ENCODE measurements at places on chromosomes 16 and 17.

DNA sequence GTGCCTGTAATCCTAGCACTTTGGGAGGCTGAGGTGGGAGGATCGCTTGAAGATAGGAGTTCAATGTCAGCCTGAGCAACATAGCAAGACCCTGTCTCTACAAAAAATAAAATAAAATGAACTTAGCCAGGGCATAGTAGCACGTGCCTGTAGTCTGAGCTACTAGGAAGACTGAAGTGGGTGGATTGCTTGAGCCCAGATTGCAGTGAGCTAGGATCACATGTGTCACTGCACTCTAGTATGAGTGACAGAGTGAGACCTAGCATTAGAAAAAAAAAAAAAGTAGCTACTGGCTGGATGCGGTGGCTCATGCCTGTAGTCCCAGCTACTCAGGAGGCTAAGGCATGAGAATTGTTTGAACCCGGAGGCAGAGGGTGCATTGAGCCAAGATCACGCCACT lies 6.0 kb downstream of the ADAP2 start:
- no peak for DNase-seq

- no peak for DNase-seq
Observed at GRCh38 chr16:24875466-24875865, 29.7 kb downstream of the SLC5A11 start.

DNA sequence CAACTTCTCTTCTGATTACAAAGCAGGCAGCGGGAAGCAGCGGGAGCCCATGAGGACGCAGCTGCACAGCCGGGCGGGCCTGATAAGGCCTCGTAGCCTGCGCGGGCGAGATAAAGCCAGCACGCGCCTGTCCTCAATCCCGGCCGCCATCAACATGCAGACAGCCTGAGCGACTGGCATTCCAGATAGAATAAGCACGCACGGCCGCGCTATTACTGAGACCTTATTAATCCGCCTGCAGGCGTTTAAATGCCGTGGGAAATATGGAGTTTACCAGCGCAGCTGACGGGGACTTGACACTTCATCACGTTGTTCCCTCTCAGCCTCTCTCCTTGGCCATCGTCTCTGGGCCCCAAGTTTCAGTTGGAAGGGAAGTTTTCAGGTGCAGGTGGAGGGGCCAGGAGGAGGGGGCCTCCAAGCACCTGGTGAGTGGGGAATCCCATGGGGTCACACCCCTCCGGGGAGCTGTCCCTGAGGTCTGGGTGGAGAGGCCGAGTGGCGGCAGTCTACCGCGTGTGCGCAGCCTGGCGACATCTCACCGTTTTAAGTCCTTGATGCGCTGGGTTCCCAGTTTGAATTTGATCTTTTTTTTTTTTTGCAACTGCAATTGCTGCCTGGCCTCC lies 27.3 kb upstream of the CBFA2T3 start:
- DNase-seq: no peak

- DNase-seq: no peak
Observed at GRCh38 chr17:73798111-73798748, 154.0 kb upstream of the SDK2 start.

DNA sequence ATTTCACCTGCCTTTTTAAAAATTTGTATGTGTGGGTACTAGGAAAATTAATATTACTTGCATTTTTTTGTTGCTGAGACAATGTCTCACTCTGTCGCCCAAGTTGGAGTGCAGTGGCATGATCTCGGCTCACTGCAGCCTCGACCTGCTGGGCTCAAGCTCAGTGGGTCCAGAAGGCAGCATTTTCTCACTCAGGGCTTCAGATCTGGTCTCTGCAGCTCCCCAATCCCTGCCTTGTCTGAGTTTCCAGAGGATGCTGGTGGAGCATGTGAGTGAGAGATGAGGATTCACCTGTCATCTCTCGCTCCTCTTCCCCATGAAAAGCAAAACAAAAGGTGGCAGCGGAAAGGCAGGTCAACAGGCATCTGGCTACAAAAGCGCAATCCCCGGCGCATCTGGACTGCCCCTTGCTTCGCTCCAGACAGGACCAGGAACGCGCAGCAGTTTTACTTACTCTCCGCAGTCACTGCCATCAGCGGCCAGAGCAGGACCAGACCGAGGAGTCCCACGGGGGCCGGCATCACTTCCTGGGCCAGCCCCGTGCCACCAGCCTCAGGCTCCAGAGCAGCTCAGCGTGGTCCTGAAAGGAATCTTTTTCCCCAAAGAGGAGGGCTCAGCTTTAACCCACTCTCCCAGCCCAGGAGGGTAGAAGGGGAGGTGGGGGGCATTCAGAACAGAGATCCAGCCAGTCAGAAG lies 59.9 kb downstream of the LITAF start:
- DNase-seq: no peak

- DNase-seq: no peak
Observed at GRCh38 chr16:534135-534534, 6.6 kb downstream of the CAPN15 start.

DNA sequence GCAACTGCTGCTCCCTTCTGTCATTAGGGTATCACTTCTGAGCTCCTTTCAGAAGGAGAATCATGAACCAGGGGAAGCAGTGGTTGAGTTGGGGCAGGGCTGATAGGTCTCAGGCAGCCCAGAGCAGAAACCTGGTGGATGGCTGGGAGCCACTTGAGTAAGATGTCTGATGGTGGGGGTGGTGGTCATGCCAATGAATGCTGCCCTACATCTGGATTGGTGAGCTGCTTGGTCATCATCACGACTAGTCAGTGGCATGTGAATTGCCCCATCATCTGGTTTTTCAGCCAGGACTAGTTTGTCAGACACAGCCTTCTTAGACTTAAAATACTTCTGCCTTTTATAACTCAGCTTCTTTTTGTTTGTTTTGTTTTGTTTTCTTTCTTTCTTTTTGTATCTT lies 2.6 kb downstream of the GID4 start:
- DNase-seq: no peak

- DNase-seq: no peak
Observed at GRCh38 chr16:68700831-68701230, 36.3 kb upstream of the CDH1 start.

Data from CD8-positive, alpha-beta memory T cell (primary cell).